ENCODE measurements at places on chromosomes 4 and X.

GRCh38 chr4:182212211-182212761 lies 30.9 kb upstream of the TENM3 start:
- DNase-seq, result no peak

DNA sequence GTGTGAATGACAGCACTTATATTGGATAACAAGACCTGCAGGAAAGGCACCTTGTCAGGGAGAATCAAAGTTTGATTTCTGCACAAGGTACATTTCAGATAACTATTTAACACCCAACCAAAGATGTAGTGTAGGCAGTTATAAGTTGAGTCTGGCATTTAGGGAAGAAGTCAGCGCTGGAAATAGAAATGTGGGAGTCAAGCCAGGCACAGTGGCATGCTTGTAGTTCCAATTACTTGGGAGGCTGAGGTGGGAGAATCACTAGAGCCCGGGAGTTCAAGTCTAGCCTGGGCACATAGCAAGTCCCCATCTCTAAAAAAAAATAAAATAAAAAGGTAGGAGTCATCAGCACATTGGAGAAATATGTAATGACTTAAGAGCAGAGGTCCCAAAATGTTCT lies 295.1 kb downstream of the ZNF674 start:
- no peak for DNase-seq

DNA sequence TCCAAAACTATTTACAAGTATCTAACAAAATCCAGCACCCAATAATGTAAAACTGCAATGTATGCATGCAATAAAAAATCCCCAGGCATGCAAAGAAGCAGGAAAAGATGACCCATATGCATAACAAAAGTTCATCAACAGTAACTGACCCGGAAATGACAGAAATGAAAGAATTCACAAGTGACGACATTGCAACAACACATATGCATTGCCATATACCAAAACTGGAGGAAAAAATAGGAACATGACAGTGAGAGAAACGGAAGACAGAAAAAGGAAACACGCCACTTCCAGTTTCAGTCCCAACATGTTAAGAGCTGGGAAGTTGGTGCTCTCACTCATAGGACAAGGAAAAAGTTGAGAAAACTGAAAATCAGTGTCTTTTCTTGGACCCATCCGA lies 154.6 kb downstream of the EVC2 start:
- DNase-seq, result no peak

DNA sequence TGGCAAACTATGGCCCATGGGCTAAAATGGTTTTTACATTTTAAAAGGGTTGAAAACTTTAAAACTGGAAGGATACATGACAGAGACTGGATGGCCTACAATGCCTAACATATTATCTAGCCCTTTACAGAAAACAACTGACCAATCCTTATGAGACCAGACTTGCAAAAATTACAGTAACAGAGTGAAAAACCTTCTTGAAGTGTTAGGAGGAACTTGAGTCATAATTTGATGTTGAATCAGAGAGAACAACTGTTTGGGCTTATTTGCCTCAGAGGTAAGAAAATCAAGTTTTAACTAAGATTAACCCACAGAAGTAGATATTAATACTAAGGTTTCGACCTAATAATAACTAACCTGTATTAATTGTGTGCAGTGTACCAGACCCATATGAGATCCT lies 12.4 kb upstream of the NAP1L5 start:
- DNase-seq, result no peak

DNA sequence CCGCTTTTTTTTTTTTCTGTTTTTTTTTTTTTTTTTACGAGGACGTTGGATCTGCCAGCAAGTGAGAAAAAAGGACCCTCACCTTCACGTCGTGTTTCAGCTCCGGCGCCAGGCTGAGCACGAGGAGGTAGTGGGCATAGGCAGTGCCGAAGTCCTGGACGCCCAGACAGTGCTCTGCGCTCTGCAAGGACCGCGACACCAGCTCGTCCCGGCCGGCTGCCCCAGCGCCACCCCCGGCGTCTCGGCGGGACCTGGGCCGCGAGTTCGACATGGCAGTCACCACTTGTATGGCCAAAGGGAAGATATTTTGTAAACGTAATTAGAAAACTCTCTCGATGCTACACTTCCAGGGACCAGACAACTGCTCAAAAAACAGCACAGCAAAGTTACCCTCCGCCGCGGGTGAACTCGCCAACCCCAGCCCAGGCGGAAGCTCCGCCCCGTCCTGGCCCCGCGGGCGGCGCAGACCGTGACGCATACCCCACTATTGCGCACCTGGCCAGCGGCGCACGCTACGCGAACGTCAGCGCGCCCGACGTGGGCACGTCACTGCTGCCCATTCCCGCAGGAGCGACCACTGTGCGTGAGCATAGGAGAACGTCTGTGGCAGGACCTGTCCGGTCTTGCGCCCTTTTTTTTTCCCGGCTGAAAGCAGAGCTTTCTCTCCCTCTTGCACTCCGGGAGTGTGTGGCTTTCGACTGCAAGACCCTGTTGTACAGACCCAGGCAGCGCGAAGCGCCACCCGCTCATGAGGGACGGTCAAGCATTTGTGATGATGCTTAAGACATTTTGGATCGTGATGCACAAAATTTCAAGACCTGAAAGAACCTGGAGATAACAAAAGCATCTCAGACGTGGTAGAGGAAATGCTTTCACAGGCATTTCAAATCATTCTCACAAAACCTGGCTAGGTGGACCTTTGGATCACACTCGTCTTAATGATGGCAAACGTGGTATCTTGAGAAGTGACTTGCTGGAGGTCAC lies at the start of gene PRMT9:
TSS of gene PRMT9 (minus strand) at position 447 of the 984 bp plus-strand sequence. CDS start at position 271, 176 bp downstream.
- DNase-seq, result peak; percentile 83

GRCh38 chr4:92992758-92993157 lies 689.0 kb downstream of the GRID2 start:
- DNase-seq, result no peak

DNA sequence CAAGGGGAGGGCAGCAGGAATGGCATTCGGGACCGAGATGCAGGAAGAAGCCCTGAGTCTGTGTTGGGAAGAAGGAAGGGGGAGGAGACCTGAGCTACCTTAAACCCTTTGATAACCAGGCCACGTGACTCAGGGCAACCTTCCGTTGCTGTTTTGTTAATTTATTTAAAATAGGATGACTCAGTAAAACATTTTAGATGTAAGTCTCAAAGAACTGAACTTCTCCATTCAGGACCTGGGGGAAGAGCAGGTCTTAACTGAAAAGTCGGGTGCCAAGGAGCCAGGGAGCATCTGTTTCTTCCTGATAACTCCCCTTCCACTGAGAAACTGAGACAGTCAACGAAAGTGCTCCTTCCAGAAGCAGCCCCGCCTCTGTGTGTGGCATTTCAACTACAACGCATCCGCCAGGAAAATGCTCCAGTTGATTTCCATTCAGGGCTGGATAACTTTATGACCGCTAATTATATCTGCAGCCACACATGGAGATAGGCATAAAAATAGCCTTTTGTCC lies 88.0 kb downstream of the IRF2 start:
- DNase-seq, result no peak

GRCh38 chr4:6198278-6198677 lies 2.1 kb downstream of the JAKMIP1 start:
- DNase-seq, result peak; percentile 52

DNA sequence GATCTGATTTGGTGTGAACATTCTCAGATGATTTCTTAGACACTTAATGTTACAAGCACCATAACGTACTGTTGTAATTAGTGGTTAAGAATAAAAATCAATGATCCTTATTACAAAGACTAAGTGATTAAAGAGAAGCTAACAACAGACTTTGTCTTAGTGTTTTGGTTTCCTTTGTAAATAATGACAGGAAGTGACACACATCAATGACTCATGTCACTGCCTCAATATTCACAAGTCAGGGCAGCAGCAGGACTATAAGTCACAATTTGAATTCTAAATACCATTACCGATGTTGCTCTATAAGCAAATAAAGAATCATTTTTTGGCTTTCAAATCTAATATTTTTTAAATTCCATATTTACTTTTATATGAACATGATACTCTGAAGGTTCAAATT lies 115.8 kb upstream of the FAT4 start:
- DNase-seq, result no peak

DNA sequence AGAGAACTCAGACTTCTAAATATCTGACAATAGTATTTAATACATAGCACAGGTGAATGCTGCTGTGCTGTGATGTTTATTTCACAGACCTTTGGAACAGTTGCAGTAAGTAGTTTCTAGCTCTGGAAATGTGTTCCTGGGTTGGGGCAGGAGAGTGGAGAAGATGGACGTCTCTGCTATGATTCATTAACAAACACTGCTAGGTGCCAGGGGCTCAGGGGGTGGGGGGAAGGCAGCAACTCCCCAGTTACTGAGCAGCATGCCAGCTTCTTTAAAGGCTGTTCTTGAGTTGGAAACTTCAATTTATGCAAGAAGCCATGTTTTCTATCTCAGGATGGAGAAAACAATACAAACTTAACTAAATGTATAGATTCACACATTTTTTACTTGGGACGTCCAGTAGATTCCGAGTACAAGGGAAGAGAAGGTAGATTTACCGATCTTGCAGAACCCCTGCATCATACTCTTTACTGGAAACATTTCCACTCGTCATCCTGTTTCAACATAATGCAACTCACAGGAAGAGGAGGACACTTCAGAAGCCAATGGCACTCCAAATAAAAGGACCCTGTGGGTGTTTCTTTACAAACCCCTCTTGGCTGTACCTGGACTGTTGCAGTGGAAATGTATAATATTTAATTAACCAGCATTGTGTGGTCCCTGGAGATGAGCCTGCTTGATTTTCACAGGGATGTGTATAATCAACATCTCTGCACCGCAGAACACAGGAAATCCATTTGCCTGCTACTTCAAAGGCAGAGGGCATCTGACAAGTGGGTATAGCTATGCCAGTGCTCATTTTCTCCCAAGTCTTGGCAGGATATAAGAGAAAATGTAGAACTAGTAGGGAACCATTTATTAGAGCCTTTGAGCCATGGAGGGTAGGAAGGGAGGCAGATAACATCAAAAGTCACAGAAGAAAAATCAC lies 171.4 kb downstream of the SH3KBP1 start:
- no peak for DNase-seq

DNA sequence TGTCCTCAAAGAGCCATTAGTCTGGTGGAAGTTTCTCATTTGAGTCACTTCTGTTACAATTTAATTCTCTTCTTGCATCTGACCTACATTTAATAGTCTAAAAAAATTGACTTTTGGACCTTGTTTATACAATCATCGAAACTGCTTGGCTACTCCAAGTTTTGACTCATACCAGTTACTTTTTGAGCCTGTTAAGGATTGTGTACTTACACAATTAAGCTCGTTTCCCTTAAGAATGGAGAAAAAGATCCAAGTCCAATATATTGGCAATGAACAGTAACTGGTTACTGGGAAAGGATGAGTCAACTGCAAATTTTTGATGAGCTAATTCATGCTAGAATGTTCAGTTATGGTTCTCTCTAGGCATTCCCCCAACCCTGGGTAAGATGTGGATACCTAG lies 58.2 kb downstream of the DCX start:
- DNase-seq, result no peak
